ENCODE measurements at places on chromosomes 6 and 20. TPM values are rescaled to one million over a fixed set of nuclear protein-coding genes. Genes with fewer than 3 reads are reported as not detected.

Gene C6orf15
- not detected for total RNA-seq

Gene DEFB118
- not detected for total RNA-seq

Gene ABRACL
- total RNA-seq, result 49.8 TPM

Gene RIPPLY2
- not detected for total RNA-seq

GRCh38 chr6:37920667-37921066 lies 101.1 kb downstream of the ZFAND3 start:
- DNase-seq, result no peak

GRCh38 chr6:35492974-35493284 lies 4.0 kb downstream of the TEAD3 start:
- no peak for DNase-seq

DNA sequence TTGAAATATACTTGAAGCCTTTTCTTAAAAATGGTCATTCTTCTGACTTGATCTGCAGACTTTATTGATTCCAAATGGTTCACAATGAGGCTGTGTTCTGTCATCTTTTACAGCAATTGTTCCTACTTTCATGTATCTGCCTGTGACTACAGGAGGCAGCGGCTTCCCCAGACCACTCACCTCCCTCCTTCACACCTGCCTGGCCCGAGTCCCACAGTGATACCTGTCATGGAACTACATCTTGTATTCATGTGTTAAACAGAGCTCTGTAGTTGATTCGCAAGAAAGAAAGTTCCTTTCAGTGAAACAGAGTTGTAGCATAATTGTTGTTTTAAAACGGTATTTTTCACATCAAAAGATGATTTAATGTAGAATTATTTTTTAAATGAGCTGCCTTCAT lies 673.5 kb upstream of the AGPAT4 start:
- no peak for DNase-seq

- DNase-seq, result no peak
Measured at GRCh38 chr6:133012774-133013173, 198.4 kb downstream of the RPS12 start.

DNA sequence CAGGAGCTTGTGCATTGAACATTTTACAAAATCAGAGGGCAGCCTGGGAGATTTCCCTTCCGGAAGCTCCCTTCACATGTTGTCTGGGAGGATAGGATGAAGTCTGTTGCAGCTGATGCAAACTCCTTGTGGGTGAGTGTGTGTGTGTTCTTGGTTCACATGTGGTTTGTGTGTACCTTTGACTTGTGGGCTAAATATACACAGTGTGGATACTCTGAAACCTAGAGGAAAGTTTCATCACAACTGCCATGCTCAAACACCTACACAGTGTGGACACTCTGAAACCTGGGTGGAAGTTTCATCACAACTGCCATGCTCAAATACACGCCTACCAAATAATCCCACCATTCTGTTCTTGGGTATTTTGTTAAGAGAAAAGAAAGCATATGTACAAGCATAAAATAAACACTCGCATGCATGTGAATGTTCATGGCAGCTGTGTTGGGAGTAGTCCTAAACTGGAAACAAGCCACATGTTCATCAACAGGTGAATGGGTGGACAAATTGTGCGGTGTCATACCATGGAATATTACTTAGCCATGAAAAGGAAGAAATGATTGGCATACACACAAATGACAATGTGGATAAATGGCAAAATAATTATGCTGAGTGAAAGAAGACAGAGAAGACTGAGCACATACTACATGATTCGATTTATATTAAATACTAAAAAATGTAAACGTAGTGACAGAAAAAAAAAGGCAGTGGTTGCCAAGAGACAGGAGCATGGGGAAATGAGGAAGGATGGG lies 1.8 kb downstream of the SCP2D1 start:
- DNase-seq, result no peak

GRCh38 chr6:148548749-148549140 lies 198.1 kb upstream of the UST start:
- DNase-seq, result no peak

GRCh38 chr20:31615416-31615815 lies 10.3 kb downstream of the ID1 start:
- no peak for DNase-seq
